ENCODE measurements at places on chromosomes 5 and 9.
A peak's percentile ranks its signal among the peaks of the same experiment; 100 is the strongest.

DNA sequence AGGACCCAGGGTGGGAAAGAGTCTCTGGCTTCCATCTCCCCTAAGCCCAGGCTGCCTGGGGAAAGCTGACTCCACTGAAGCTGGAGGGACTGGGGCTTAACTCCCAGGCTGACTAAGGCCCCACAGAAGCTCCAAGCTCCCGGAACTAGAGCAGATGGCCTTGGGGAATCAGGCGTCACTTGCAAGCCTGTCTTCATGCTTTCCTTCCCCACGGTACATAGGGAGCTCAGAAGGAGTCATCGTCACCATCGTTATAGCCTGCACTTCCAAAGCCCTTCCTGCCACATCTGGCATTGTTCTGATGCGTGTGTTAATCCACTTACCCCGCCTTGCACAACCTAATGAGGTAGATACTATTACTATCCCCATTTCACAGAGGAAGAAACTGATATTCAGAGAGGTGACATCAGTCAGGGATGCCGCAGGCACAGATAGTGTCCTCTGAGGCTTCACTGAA is 11.5 kb downstream of the AQP3 start:
- no peak for DNase-seq

DNA sequence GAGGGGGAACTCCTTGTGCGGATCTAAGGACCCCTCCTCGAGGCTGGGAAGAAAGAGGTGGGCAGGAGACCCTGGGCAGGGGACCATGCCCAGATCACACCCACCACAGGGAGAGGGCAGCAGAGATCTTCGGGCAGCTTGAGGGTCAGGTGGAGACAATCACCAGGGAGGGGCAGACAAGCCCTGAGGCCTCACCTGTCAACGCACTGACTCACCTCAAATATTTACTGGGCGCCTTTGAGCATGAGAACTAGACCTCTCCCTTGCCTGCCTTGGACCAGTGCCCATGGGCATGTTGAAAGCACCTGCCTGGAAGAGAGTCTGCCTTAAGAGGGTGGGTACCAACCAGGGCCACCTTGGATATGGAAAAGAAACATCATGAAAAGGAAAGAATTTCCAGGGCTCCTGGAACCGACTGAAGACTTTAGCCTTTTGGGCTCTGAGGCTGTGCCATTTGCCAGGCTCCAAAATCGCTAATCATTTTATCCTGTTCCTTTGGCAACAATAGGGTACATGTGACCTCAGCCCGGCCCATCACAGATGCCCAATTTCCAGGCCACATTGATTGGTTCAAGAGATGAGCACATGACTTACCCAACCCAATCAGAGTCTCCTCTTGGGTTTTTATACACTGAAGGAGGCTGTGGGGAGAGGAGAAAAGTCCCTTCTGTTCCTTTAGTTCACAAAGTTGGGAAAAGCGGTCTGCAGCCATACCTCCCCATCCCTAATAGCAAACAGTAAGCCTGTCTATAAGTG is 10.4 kb upstream of the SPINK4 start:
- no peak for DNase-seq

GRCh38 chr5:132774406-132774805 is 2.6 kb downstream of the SEPTIN8 start:
- DNase-seq: no peak

DNA sequence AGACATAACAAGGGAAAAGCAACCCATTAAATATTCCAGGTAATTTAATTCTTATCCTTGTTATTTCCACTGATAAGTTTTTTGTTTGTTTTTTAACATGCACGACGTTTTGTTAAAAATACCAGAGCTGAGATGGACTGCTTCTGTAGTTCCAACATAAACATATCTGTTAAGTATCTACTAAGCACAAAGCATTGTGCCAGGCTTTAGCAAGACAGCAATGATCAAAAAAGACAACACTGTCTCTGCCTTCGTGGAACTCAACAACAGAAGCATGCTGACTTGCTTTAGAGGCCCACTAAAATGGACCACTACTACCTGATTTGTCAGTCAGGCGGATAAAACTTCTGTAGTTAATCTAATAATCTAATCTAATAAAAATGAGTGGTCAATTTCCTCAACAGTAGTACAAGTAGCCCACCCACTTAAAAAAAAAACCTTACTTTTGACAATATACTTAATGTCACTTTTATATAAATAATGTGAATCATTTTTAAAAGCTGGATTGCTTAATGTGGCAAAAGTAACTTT is 3.1 kb downstream of the RAB14 start:
- no peak for DNase-seq

DNA sequence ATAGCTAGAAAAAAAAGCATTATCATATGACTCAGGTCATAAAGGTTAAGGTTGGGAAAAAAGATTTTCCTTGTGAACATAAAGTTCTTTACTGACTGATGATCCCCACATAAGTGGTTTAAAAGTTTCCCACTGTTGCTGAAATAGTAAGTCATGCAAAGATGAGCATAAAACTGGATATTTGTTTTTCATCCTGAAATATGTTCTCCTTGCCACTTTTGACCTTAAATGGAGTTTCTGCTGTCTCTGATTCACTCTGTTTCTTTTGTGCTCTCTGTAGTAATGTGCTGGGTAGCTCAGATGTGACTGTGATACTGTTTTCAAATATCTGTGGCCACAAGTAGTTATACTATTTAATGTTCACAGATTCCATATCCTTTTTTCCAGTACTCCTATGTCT is 162.5 kb upstream of the GAS1 start:
- no peak for DNase-seq

GRCh38 chr9:124011460-124012301 is at the start of gene LHX2:
Gene LHX2, plus strand, starts transcription at chr9:124011768. Its CDS starts 581 bp downstream, at chr9:124012349.
- DNase-seq: peak; percentile 71

GRCh38 chr5:158701406-158702177 is 398.1 kb downstream of the EBF1 start:
- DNase-seq: no peak

DNA sequence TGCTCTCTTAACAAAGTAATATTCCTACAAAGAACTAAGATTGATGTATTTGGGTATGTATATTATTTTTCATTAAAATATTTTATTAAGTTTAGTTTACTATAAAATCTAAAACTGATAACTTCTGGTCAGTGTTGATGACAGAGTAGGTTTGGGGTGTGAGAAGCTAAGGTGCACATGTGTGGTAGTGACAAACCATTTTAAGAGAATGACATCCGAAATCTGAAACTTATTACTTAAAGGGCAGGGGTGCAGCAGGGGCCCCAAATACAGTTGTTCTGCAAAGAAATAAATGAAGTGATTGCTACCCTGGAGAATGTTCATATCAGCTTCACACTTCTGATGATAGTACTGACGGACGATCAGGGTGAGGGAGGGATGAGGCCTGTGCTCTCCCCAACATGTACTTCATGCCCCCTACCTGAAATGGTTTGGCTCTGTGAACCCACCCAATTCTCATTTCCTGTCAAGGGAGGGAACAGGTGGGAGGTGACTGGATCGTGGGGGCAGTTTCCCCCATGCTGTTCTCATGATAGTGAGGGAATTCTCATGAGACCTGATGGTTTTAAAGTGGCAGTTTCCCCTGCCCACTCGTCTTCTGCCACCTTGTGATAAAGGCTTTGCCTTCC is 125.3 kb upstream of the RFX3 start:
- no peak for DNase-seq
